ENCODE measurements at places on chromosomes 2 and 18.

- no peak for DNase-seq
Measured at GRCh38 chr18:11046140-11046539, 103.2 kb downstream of the PIEZO2 start.

DNA sequence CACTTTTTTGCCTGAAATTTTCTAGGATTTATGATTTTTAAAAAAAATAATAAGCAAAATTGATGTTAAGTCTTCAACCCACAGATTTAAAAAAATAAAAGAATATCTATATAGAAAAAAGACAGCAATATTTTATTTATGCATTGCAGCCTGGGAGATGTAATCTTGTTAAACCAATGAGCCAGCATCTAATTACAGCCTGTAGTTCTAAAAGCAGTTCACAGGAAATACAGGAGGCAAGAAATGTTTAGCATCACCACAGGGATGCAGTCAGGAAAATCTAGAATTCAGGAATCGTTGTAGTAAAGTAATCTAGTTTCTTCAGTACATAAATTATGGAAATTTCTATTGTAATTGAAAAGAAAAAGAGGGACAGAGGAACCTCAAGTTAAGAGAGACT is 17.2 kb downstream of the UGGT1 start:
- DNase-seq = no peak

DNA sequence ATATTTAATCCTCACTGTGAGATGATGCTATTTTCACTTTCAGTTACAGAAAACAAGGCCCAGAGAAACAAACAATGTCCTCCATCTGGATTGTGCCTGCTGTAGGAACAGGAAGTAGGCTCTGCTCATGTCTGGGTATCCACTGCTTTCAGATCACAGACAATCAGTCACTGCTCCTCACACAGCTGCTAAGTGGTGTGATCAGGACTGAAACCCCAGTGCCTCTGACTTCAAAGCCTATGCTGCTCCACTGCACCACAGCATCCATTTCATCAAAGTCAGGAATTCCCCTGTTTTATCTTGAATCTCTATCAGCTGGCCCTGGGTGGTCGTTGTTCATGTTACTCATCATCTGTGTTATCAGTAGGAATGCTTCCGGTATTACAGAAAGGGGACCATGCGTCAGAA is 303.8 kb upstream of the TRIB2 start:
- peak; percentile 35 for DNase-seq

DNA sequence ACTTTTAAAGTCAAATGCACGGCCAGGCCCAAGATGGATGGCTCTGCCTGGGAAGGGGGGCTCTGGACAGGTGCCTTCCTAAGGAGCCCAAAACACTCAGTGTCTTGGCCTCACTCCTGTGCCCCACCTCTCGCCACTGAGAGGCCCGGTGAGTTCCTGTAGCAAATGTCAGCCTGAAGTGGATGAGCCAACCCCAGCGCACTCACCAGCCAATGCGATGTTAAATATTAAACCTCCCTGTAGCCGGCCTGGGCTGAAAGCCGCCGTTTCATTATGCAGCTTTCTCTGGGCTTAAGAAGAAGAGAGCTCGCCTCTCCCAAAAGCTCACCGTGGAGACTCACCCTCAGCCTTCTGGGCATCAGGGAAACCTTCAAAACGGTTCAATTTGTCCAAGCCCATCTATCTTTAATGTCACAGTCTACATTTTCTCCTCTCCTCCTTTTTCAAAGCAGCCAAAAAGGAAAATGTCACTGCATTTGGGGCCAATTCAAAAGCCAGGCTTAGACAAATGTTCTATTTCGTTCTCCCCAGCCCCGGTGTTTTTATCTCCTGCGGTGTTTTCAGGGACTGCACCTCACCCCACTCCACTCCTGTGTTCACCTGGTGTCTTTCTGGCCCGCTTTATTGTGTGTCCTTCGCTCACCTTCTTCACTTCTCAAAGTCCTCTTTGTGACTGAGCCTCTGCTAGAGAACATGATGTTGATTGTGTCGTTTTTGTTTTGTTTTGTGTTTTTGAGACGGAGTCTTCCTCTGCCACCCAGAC is 124.0 kb downstream of the NRP2 start:
- no peak for DNase-seq

DNA sequence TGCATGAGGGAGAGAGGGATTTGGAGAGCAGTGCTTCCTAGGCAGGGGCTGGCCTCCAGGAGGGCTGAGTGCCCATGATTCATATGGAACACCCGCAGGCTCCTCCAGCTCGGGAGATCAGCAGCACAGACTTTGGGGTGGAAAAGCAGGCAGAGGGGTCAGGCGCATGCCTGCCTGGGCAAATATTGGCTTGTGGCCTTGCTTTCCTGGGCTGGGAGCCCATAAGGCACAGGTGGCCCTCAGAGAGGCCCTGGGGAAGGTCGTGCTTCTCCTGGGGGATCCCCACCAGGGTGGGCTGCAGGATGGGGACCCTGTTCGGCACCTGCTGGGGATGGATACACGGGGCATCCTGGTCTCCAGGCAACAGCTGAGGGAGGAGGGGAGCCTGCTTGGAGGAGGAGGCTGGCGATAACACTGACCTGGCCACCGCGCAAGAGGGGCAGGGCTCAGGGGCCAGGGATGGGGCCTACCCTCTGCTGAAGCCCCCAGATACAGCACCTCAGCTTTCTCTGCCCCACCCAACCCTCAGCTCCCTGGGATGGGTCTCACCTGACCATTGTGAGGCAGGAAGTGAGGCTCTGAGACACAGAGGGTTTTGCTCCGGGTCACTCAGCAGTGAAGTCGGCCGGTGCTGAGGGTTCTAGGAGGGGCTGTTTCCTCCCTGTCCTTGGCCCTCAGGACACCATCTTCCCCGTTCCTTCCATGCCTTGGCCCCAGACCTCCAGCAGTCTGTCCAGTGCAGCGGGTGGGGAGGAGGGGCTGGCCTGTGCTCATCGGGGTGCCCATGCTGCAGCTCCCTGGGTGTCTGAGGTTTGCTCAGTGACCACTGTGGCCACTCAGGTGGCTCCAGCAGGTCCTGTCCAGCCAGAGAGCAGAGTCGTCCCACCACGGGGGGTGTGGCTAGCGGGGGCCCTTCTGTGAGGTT is 12.0 kb downstream of the AQP12A start:
- no peak for DNase-seq

GRCh38 chr2:169172914-169173313 is 103.6 kb downstream of the DHRS9 start:
- no peak for DNase-seq

DNA sequence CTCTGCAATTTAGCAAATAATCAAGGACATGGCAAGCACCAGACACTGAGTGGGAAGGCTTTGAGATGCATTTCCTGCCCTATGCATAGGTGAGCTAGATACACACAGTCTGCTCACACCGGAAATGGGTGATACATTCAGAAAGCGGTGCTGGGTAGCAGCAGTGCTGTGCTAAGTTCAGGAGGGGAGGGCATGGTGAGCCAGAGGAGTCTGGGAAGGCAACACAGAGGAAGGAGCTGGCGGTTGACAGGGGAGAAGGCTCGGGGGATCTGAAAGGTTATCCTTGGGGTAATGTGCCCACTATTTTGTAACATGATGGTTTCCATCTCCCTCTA is 57.4 kb upstream of the EPAS1 start:
- DNase-seq = peak; percentile 43

DNA sequence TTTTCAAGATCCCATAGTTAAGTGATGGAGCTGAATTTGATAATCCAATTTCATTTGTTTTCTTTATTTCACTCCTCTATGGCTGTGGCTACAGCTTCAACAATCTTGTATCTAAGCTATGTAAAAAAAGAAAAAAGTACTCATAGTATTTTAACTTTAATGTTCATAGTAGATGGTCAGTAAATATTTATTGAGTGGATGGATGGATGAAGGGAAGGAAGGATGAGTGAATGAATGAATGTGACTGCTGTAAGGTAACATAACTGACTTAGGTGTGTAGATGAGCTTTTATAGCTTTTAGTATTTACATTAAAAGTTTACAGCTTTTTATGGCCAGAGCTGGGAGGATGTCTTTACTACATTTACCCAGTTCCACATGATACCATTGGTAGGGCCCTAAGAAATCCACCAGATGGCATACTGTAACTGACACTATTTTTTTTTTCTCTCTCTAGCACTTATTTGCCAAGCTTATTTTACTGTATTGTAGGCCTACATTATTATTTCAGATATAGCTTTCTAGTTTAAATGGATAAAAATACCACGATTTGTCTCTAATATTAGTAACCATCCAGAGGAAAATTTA is 13.4 kb upstream of the HRH4 start:
- no peak for DNase-seq

GRCh38 chr2:150030436-150031190 is 443.0 kb upstream of the MMADHC start:
- DNase-seq = no peak

DNA sequence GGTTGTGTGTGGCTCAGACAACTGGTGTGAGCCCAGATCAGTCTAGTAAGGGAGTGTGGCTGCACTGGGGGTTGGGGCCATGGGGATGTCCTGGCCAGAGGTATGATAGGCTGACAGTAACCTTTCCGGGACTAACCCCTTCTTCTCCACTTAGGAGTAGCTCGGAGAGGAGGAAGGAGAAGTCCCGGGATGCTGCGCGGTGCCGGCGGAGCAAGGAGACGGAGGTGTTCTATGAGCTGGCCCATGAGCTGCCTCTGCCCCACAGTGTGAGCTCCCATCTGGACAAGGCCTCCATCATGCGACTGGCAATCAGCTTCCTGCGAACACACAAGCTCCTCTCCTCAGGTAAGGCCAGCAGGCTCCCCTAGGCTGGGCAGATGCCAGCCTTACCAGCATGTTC is 49.5 kb downstream of the EPAS1 start:
- DNase-seq = no peak

GRCh38 chr2:157875641-157876065 is 477 bp downstream of the ACVR1 start:
- DNase-seq = peak; percentile 71

GRCh38 chr2:23594460-23594825 is 209.5 kb downstream of the KLHL29 start:
- no peak for DNase-seq

DNA sequence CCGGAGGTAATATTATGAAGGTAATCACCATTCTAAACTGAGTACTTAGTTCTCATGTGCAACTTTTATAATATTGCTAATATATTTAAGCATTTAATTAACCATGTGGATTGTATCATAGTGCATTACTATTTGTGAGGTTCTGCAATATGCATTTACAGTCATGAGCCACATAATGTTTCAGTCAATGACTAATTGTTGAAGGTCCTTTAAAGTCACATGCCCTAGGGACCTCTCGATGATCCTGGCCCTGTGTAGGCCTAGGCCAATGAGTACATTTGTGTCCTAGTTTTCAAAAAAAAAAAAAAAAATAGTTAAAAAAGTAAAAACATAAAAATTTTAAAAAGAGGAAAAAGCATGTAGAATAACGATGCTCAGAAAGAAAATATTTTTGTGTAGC is 298.0 kb downstream of the DSEL start:
- DNase-seq = no peak

DNA sequence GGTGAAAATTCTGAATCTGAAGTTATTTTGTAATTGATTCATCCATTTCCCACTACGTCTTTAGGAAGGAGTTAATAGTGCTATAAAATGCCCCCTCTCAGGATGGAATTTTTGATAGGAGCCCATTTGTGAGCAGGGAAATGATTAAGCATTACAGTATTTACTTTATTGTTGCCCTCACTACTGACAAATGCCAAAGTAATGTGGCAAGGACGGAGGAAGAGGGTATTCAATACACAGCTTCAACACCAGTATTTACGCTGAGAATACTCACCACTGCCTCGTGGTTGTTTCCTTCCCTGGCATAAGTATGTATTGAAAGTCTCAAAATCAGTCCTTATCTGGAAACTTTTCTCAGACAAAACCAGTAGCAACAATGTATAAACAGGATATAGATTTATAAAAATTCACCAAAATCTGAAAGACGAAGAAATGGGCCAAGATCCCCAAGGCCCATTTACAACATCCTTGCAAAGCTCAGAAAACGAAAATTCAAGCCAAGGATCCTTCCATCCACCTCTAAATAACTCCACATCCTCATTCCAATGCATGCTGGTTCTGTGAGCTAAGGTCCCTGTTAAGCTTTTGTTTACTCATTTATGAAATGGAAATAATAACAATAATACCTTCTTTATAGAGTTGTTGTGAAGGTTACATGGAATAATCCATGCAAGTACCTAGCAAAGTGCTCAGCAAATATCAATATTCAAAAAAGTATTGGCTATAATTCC is 29.3 kb downstream of the FEZ2 start:
- no peak for DNase-seq

DNA sequence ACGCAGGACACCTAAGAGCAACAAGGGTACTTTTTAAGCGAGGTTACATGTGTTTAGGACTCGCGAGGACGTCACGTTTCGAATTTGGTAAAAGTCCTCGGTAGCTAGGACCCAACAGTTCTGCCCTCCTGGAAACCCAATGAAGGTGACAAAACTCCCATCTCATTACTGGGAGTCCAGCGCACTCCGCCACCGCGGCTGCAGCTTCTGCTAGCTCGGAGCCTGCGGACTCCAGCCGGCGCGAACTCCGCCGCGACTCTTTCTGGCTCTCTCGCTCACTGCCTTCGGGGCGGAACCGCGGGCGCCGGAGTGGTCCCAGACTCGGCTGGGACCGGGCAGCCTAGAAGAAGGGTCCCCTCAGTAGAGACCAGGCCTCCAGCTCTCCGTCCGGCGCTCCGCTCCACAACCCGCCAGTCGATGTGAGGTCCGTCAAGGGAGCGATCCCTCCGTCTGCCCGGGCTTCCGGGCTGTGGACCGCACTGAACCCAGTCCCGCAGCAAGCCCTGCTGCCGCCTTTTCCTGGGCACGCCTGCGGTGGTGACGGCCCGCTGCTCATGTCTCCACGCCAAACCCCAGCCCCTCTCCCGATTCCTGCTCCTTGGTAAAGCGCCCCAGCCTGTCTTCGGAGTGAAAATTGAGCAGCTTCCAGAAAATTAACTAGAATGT is 3.0 kb upstream of the OSR1 start:
- DNase-seq = no peak

- no peak for DNase-seq
Measured at GRCh38 chr18:39862341-39862740, 2092.7 kb upstream of the PIK3C3 start.

- no peak for DNase-seq
Measured at GRCh38 chr18:48945953-48946217, 4.9 kb downstream of the SMAD7 start.

DNA sequence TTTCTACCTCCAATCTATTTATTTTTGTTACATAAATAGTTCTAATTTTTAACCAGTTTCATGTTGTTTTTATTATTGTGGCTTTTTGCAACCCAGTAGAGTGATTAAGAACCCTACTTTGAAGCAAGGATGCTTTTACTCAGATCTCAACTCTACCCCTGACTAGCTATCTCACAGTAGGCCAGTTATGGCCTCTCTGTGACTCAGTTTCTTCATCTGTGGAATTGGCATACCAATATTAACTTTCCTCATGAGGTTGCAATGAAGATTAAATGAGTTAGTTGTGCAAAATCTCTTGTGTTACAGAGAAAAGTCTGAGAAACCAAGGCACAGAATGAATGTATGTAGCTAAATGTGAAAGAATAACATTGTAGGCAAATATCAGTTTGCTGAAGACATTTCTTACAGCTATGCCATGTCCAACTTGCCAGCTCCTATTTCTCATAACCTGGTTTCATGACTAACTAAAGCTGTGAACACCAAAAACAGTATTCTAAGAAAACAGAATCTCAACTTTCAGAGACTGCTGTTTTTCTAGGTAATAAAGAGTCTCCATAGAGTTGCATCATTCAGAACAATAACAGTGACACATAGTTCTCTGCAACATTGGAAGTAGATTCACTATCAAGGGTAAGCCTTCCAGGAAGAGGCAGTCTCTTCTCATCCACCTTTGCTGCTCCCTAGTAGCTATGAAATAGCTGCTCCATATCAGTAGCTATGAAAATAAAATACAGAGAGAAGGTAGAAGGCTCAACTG is 33.2 kb upstream of the CYTIP start:
- DNase-seq = no peak

Data from stimulated activated naive CD8-positive, alpha-beta T cell treated with anti-CD3 and anti-CD28 coated beads, Interleukin-15, Interleukin-2, amounts not matched to agents 100 U/mL and 50 U/mL, for 24 hours (primary cell).